ENCODE measurements at places on chromosomes 2 and 18. TPM values are rescaled to one million over a fixed set of nuclear protein-coding genes. Genes with fewer than 3 reads are reported as not detected.

GRCh38 chr2:48756289-48756688 lies 765 bp upstream of the LHCGR start:
- H3K4me3 ChIP-seq: no peak overlapping the region
- H3K4me1 ChIP-seq: no peaks in the 10 kb centered on the region
- H3K36me3 ChIP-seq: no peaks in the 10 kb centered on the region
- no peak for DNase-seq
- no peak overlapping the region for H3K27ac ChIP-seq

GRCh38 chr2:70837980-70838925 lies 2.6 kb upstream of the CD207 start:
- no peaks in the 10 kb centered on the region for H3K4me1 ChIP-seq
- no peaks in the 10 kb centered on the region for H3K36me3 ChIP-seq
- H3K27ac ChIP-seq: no peak overlapping the region
- H3K27me3 ChIP-seq: peaks cover 6% of the 10 kb centered on the region
- H3K4me3 ChIP-seq: no peak overlapping the region
- DNase-seq: no peak

The CLHC1 gene
- 6.1 TPM for total RNA-seq

- H3K36me3 ChIP-seq: peaks cover under 1% of the 10 kb centered on the region
- H3K4me3 ChIP-seq: no peak overlapping the region
- H3K27ac ChIP-seq: no peak overlapping the region
- H3K27me3 ChIP-seq: peaks cover 14% of the 10 kb centered on the region
- no peak for DNase-seq
Measured at GRCh38 chr2:120661551-120661950, 74.1 kb upstream of the GLI2 start.

DNA sequence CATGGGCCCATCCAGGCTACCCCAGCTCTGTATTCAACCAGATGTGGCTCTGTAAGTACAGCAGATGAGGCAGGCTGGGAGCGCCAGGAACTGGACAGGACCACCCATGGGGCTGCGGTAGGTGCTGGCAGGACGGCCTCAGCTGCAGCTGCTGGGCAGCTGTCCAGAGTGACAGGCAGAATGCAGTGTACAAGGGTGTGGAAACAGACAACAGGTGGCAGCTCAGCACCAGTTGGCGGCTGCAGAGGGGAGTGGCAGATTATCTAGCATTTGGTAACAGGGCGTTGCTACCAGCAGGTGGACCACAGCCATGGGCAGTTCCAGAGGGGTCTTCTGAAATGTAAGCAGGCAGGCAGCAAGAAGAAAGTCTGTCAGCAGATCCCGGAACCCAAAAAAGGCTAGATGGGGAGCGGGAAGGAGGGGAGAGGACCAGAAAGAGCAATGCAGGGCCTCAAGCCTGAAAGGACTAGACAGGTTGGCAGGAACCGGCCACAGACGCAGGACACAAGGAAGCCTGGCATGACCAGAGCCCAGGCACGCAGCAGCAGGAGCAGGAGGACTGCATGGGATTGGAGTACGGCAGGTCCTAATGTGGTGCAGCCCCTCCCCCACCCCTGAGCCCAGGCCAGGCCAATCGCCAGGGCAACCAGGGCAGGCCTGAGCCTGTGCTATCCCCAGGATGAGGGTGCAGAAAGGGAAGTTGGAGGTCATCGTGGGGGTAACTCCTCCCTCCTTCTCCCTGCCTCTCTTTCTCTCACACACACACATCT lies 24.7 kb downstream of the PKDCC start:
- H3K4me3 ChIP-seq: no peak overlapping the region
- no peaks in the 10 kb centered on the region for H3K36me3 ChIP-seq
- H3K27ac ChIP-seq: no peak overlapping the region
- peaks cover 6% of the 10 kb centered on the region for H3K27me3 ChIP-seq
